ENCODE measurements at places on chromosomes 3 and 15.

DNA sequence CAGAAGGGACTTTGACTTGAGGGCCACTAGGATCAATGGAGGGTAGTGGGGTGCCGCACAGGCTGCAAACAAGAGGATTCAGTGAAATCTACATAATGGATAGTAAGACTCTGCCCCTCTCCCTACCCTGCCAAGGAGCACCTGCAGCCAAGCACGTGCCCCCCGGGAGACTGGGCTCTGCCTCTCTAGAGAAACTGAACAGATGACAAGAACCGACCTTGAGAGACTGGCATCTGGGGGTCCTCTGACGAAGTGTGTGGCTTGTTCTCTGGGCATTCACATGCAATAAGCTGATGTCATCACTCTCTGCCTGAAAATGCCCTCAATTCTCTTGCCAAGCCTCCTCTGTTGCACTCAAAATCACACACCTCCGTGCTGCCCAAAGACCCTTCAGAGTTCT lies 132.3 kb downstream of the FAM43A start:
- DNase-seq = no peak

DNA sequence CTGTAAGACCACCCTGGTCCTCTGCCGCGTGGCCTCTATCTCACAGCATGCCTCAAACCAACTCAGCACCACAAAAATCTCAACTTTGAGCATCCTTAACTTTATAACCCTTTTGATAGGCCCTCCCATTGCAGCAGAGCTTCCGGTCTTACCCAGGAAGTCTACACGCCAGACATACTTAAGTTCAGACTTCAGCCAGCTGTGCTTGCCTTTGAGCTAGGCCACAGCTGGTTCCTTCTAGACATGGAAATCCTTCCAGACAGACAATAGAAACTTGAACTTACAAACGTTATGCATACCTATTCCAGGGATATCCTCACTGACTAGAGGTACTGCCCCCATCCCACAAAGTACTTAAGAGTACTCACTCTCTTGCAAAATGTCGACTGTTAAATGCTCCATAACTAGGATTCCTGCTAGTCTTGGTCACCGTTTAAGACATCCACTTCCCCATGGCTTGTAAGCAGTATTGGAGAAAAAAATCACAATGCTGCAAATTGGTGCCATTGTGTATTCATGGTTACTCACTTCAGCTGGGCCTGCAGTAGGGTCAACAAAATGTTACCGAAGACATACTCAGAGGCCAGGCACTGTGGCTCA lies 183.5 kb downstream of the TBL1XR1 start:
- DNase-seq = no peak

- no peak for DNase-seq
These were observed 252.3 kb downstream of the VGLL3 start for GRCh38 chr3:86738684-86739083.

- DNase-seq = no peak
These were observed 33.5 kb downstream of the CCDC13 start for GRCh38 chr3:42739401-42740158.

GRCh38 chr3:176873261-176873660 lies 324.0 kb downstream of the TBL1XR1 start:
- no peak for DNase-seq

GRCh38 chr3:99434190-99434589 lies 204.2 kb upstream of the COL8A1 start:
- DNase-seq = no peak

GRCh38 chr15:101435761-101436160 lies 53.7 kb downstream of the PCSK6 start:
- no peak for DNase-seq

DNA sequence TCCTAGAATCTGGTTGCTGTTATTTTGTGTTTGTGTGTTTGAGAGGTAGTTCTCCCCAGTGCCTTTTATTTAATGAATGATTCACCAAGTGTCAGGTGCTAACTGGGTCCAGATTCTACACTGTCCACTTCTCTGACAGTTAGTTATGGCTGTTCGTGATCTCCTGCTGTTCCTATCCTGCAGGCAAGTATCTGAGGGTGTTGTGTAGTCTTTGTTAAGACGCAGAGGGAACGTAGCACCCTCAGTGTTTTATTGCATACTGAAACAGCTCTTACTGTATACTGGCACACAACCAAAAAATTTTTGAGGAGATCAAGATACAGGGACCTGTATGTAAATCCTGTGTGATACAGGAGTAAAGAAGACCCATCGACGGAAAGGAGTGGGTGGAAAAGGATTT lies 1271.3 kb downstream of the ROBO1 start:
- DNase-seq = no peak

DNA sequence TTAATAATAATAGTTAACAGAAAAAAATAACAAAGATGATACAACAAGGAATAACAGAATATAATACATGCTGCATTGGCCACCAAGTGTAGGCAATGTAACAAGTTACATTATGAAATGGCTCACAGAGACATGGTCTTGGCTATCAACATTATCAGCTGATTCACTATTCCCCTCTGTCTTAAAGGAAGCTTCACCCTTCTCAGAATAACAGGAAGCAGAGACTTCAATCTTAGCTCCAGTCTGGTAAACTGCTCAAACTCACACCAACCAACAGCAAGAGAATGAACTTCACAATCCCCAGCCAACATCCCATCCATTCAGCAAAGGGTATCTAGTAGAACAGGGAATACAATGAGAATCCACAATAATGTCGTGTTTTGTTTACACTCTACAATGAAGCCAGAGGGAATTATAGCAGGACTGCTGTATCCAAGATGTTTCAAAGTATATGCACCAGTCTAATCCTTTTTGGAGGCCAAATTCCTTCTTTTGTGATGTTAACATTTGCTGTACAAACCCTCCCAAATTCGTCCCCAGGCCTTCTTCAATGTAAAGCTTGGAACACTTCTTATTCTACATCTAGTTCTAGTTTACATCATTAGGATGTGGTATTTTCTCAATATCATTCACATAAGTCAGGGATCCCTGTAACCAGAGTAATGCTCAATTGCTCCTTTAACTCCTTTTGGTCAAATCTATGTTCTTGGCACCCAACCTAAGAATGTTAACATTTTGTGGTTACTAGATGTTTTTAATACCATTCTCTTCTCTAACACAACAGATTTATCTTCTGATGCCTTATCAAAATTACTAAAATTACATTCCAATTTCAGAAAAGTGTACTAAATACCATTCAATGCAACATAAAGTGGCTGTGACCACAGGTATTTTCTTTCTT lies 52.4 kb upstream of the CMSS1 start:
- no peak for DNase-seq

DNA sequence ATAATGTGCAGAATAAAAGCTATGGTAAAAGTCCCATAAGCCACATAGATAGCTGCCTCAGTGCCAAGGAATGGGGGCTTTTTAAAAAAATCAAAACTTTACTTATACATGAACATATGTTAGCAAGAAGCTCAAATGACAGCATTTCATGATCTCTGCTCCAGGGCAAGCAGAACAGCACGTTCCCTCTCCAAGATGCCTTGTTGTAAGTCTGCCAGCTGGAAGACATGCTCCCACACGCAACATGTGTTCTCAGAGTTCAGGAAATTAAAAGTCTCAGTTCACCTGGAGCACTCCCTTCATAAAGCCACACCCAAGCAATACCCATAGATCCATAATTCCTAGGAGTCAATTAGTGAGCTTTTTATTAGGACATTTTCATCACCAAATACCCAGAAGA lies 52.2 kb downstream of the ABI3BP start:
- DNase-seq = no peak

- DNase-seq = no peak
These were observed 65.4 kb downstream of the FBN1 start for GRCh38 chr15:48579945-48580671.

- no peak for DNase-seq
These were observed 599.0 kb downstream of the MAGI1 start for GRCh38 chr3:65439641-65440284.

DNA sequence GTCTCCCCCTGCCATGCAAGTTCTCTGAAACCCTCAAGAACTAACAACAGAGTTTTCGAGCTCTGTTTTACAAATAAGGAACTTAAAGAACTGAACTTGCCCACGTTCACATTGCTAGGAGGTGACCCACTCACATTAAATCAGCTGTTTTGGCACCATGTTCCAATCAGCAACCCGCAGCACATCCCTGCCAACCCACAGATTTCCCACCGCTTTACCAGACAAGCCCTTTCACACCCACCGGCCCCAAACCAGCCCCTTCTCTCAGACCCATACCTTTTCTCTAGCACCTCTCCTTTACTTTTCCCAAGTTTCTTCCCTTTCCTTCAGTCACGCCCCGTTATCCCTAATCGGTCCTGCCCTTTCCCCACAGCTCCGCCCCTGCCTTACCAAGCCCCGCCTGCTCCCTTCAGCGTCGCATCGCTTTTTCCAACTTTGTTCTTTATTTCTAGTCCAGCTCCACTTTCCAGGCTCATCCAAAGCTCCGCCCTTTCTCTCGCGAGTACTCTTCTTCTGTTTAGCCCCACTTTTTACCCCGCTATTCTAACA lies 804 bp upstream of the BRPF1 start:
- DNase-seq = no peak

DNA sequence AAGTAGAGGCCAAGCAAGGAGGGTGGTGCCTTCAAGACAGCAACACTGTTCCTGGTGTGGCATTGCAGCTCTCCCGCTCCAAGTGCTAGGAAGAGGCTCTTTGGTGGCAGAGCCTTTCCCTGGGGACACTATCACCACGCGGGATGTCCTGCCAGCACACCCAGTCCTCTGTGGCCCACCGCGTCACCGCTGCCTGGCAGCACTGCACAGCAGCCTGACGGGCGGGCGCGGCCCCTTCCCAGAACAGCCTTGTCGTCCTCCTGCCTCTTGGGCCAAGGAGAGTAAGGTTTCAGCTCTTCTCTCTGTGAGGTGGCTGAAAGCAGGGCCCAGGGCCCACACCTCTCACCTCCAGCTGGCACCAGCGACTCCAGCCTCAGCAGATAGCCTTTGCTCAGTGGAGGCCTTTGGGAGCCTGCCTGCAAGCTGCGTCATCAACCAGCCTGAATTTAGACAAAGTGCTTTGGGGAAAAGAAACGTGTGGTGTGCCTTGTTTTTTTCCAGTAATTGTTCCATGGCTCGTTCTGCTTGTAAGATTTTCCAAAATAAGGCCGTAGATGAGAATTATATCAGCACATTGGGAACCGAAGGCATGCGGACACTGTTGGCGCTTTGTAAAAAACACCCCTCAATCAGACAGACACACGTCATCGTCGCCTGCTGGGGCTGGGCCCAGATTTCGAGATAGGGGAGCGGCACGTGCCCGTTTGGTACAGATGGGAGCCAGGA lies 65.0 kb downstream of the AAGAB start:
- no peak for DNase-seq

- DNase-seq = no peak
These were observed 82.8 kb downstream of the BCHE start for GRCh38 chr3:165754219-165755007.

DNA sequence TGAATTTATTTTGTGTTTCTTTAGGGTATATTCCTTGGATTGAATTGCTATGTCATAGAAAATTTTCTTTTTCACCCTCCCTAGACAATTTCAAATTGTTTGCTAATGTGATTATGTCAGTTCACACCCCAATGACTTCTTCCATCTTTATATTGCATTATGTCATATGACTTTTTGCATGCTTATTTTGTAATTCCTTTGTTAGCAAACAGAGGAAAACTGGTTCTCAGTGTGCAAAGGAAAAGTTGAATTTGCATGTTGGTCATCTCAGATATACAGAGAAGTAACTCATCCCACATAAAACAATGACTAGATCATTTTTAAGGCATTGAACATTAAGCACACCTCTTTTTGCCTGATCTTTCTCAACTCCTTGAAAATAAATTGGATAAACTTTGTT lies 3.3 kb upstream of the RNF13 start:
- DNase-seq = no peak

GRCh38 chr15:59237924-59238331 lies 31.3 kb downstream of the LDHAL6B start:
- DNase-seq = no peak

GRCh38 chr3:186630950-186631641 lies 9.1 kb upstream of the FETUB start:
- no peak for DNase-seq

- no peak for DNase-seq
These were observed 8.0 kb downstream of the MGLL start for GRCh38 chr3:127814325-127814781.

- DNase-seq = no peak
These were observed 8.5 kb downstream of the EOMES start for GRCh38 chr3:27713435-27714145.

- DNase-seq = no peak
These were observed 16.4 kb upstream of the SLC35G2 start for GRCh38 chr3:136802481-136802996.

DNA sequence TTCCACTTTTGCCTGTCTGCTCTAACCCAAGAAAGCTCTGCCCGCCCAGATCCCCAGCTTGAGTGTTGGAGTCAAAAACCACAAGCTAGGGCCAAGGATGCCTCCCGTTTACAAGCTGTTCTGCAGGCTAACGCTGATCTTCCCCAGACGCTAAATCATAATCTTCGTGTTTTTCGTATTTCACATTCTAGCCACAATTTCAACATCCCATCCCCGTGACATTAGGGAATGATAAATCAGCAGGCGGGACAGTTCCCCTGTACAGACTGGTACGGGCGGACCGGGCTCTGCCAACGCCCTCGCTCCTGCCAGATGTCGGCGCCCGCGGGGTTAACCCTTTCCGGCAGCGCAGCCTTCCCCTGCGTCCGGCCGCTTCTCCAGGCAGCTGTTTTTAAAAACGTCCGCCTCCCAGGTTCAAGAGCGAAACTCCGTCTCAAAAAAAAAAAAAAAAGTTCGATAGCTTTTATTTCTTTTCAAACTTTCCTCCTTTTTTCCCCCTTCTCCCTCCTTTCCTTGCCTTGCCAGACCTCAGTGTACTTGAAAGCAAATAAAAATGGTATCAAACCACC lies 81.0 kb upstream of the BNC1 start:
- no peak for DNase-seq

DNA sequence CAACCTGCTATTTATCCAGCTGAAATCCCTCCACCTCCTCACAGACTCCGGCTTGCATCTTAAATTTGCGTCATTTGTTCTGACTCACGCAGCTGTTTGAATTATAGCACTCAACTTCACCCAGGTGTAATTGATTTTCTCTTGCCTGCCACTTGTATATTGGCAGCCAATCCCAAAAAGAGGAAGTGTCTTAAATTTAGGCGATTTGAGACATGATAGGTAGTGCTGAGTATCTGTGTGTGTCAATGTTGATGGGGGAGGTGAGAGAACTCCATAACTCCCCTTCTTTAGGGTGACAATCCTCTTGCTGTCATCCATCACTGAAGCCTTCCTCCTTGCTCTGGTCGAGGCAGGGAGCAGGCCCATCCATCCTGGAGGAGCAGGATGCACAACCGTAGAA lies 77.2 kb upstream of the TPRG1 start:
- DNase-seq = no peak

DNA sequence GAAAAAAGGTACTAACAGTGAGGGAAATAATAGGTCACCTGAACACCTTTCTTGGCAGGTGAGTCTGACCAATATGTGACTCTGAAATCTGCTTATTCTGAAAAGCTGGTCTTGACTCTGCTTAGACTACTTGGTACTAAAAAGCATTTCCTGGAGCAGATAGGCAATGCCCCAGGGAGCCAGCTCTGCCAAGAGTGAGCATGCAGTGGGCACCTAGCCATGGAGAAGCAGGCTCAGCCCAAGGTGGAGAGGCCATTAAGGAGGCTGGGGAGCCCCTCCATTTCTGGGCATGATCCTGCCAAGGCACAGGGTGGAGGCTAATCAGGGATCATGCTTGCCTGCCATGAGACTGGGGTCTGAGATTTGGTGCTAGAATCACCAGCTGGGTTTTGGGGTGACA lies 1.6 kb upstream of the LTF start:
- DNase-seq = no peak

Measured in cortex of kidney (tissue), 1 donor.